Brain microvascular endothelial cell (primary cell): ENCODE measurements at places on chromosomes 1 and 21.

GRCh38 chr21:46617267-46618051 is 12.6 kb upstream of the S100B start:
- DNase-seq: peak; percentile 77

DNA sequence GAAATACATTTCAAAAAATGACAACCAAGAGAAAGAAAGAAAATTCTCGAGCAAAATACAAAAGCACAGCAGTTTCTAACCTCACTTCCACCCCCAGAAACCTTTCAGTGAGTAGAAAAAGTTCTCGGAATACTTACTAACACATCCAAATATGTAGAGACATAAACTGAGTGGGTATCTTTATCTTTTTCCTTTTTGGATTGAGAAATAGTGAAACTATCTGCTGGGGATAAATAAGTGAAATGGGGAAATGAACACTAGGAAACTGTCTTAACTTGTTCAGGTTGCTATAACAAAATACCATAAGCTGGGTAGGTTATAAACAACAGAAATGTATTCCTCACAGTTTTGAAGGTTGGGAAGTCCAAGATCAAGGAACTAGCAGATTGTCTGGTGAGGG is 72.0 kb downstream of the VCAM1 start:
- DNase-seq: no peak

- no peak for DNase-seq
These were observed 72.8 kb downstream of the MRPL37 start for GRCh38 chr1:54272772-54273091.

GRCh38 chr1:167158813-167159275 is 61.8 kb upstream of the POU2F1 start:
- DNase-seq: no peak

- DNase-seq: no peak
These were observed 121.6 kb downstream of the ZNF281 start for GRCh38 chr1:200288226-200288625.

GRCh38 chr1:11787251-11787803 is 18.4 kb downstream of the MTHFR start:
- DNase-seq: no peak

DNA sequence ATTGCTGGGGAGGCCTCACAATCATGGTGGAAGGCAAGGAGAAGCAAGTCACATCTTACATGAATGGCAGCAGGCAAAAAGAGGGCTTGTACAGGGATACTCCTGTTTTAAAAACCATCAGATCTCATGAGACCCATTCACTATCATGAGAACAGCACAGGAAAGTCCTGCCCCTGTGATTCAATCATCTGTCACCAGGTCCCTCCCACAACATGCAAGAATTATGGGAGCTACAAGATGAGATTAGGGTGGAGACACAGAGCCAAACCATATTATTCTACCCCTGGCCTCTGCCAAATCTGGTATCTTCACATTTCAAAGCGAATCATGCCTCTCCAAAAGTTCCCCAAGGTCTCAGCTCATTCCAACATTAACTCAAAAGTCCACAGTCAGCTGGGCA is 11.1 kb upstream of the MIA3 start:
- DNase-seq: no peak

- peak; percentile 85 for DNase-seq
These were observed 21.0 kb downstream of the SPRTN start for GRCh38 chr1:231359113-231359512.

- DNase-seq: no peak
These were observed 52.7 kb upstream of the GCLM start for GRCh38 chr1:93961906-93962305.

DNA sequence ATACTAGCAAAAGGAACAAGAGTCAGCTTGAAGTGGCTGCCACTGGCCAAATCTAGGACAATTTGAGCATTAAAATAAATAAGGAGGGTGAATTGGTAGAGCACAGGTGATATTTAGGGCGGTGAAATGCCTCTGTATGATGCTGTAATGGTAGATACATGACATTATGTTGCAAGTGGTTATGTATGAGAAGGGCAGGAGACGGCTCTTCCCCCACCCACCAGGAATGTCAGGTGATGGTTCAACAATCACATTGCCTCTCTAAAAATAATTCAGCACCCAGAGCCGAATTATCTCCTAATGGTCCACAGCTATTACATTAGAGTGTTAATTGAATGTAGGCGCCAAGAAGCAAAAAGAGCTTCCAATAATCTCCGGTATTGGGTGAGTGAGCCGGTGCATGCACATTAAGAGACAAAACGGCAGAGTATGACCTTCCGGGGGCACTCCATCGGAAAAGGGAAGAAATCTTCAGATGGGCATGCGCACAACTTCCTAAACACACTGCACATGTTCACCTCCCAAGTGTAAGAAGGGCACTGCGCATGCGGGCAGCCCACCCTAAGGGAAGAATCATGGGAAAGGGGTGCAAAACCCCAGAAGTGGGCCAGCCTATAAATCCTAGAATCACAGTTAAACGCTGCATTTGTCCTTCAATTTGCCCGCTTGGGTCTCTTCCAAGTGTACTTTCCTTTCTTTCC is 6.8 kb upstream of the IFNAR1 start:
- no peak for DNase-seq
